Mesothelial cell of epicardium (in vitro differentiated cells): ENCODE measurements at places on chromosomes 11 and 22. TPM values are rescaled to one million over a fixed set of nuclear protein-coding genes. Genes with fewer than 3 reads are reported as not detected.

DDIAS gene
- 4.0 to 5.8 TPM (median 5.6 TPM) in 3 replicates for total RNA-seq

PATE2 gene
- total RNA-seq, result 0.20 TPM in 2 of 3 replicates, not detected in the other

OR2D2 gene
- 0.40 to 0.85 TPM (median 0.41 TPM) in 3 replicates for total RNA-seq

CLMP gene
- 16.3 to 18.9 TPM (median 18.0 TPM) in 3 replicates for total RNA-seq

GRCh38 chr22:31504282-31504681 is 7.9 kb downstream of the SFI1 start:
- peaks cover 27% of the 10 kb centered on the region for H3K36me3 ChIP-seq
- H3K27ac ChIP-seq, result no peak overlapping the region

DNA sequence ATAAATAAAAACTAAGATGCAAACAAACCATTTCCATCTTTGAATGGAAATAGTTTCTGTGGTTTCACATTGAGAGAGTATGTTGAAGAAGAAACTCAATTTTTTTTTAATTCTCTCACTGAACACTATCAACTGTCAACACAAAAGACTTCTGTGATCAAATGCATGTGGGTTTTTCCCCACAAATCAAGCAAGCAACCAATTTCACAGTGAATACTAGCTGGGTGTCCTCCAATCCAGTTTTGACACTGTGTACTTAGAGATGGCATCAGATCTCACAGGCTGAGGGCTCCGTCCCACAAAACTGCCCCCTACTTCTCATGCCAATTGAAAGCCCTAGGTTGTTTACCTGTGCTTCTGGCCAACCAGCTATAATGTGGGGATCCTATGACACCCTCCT is 34.5 kb downstream of the CTSC start:
- no peak overlapping the region for H3K4me3 ChIP-seq
- H3K4me1 ChIP-seq, result peaks cover 21% of the 10 kb centered on the region
- no peaks in the 10 kb centered on the region for H3K27me3 ChIP-seq

- H3K4me3 ChIP-seq, result no peak overlapping the region
- peaks cover 3% of the 10 kb centered on the region for H3K4me1 ChIP-seq
- no peak for DNase-seq
- no peaks in the 10 kb centered on the region for H3K27me3 ChIP-seq
- peaks cover 60% of the 10 kb centered on the region for H3K36me3 ChIP-seq
These were observed 13.0 kb downstream of the ZBED4 start for GRCh38 chr22:49866646-49867045.

GRCh38 chr11:18361154-18361553 is 33.2 kb upstream of the LDHA start:
- no peak overlapping the region for H3K4me3 ChIP-seq
- DNase-seq, result no peak
- no peaks in the 10 kb centered on the region for H3K4me1 ChIP-seq

- no peak overlapping the region for H3K4me3 ChIP-seq
- no peaks in the 10 kb centered on the region for H3K36me3 ChIP-seq
- no peak overlapping the region for H3K27ac ChIP-seq
- H3K4me1 ChIP-seq, result peaks cover 8% of the 10 kb centered on the region
- DNase-seq, result no peak
These were observed 417.8 kb downstream of the MIAT start for GRCh38 chr22:27075028-27075678.
